Activated CD4-positive, alpha-beta T cell treated with anti-CD3 and anti-CD28 coated beads, Interleukin-2, amount 10 ng/mL, durations not matched to agents 7 days and 5 days (primary cell): ENCODE measurements at places on chromosomes 16 and 17. TPM values are rescaled to one million over a fixed set of nuclear protein-coding genes. Genes with fewer than 3 reads are reported as not detected.

Gene ALDOC
- total RNA-seq: 61.4 TPM

DNA sequence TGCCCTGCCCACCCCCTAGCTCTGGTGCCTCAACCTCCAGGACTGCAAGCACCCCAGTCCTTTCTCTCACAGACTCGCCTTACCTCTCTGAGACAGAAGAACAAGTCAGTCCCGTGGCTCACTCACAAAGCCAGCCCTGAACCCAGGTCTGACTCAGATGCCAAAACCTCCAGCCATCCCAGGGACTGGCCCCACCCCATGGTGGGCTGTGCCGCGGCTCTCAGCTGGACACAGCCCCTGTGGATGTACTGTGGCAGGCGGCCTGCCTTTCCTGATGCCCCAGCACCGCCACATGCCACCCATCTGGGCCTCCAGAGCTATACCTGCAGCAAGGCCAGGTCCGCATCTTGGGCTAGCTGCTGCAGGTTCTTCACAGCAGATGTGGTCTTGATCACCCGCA, 19.8 kb downstream of the MPG start:
- no peaks in the 10 kb centered on the region for H3K27me3 ChIP-seq
- H3K4me1 ChIP-seq: peaks cover 8% of the 10 kb centered on the region
- H3K36me3 ChIP-seq: no peaks in the 10 kb centered on the region
- no peak overlapping the region for H3K4me3 ChIP-seq

- no peak for DNase-seq
- no peak overlapping the region for H3K27ac ChIP-seq
- H3K4me3 ChIP-seq: no peak overlapping the region
- no peaks in the 10 kb centered on the region for H3K36me3 ChIP-seq
- no peaks in the 10 kb centered on the region for H3K27me3 ChIP-seq
Observed at GRCh38 chr16:66489818-66490217, 60.1 kb downstream of the TK2 start.

GRCh38 chr16:17439580-17439979, 31.2 kb downstream of the XYLT1 start:
- H3K4me3 ChIP-seq: peak overlapping the region; percentile 31
- peaks cover 85% of the 10 kb centered on the region for H3K36me3 ChIP-seq
- peak overlapping the region; percentile 83 for H3K27ac ChIP-seq

Gene SEPTIN1
- total RNA-seq: 413 TPM

Gene ZNF207
- total RNA-seq: 249 TPM

DNA sequence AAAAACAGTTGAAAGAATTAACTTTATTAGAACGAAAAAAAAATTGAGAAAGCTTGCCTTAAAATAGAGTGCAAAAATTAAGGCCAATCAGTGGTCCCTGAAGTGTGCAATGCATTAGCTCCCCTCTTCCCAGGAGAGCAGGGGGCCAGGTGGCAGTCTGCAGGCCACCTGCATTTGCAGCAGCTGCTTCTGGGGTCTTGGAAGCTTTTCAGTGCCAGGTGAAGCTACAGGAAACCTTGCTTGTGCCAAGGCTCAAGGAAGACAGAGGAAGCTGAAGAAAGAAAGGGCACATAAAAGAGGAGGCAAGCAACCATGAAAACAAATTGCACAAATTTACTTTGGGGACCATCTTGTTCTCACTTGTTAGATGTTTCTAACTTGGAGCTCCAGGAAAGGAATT, 50.5 kb upstream of the MTMR4 start:
- no peak for DNase-seq
- no peaks in the 10 kb centered on the region for H3K36me3 ChIP-seq
- peaks cover 17% of the 10 kb centered on the region for H3K27me3 ChIP-seq

DNA sequence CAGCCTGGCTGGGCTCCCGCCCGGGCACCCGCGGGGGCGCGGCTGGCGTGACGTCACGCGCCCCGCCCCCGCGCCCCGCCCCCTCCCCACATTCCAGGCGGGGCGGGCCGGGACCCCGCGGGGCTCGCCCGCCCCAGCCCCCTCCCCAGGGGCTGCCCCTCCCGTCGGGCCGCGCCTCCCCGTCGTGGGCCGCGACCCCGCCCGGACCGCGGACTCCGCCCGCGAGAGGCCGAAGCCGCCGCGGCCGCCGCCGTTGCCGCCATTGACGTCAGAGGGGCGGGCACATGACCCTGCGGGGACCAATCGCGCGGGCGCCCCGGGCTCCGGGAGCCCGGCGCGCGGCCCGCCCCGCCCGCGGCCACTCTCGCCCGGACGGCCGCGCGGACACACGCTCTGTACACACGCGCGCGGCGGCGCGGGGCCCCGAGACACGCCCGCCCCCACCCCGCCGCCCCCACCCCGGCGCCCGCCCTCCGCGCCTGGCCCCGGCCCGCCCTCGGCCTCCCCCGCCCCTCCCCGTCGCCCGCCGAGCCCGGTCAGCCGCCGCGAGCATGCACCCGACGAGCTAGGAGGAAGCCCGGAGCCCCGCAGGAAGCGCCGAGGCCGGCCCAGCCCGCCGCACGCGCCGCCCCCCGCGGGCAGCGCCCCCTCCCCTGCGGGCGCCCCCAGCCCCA, at the start of gene CMIP:
Gene CMIP, plus strand, starts transcription at position 361 of the 674 bp plus-strand sequence.
- peaks cover 37% of the 10 kb centered on the region for H3K27me3 ChIP-seq
- H3K4me3 ChIP-seq: peak within 1 kb of the TSS; percentile 85
- DNase-seq: peak; percentile 79
- H3K4me1 ChIP-seq: peaks cover 45% of the 10 kb centered on the region
- peaks cover 15% of the 10 kb centered on the region for H3K36me3 ChIP-seq

GRCh38 chr17:68954146-68954896, 871 bp downstream of the ABCA8 start:
- H3K4me1 ChIP-seq: no peaks in the 10 kb centered on the region
- H3K36me3 ChIP-seq: no peaks in the 10 kb centered on the region
- H3K4me3 ChIP-seq: no peak overlapping the region
- H3K27me3 ChIP-seq: peaks cover 5% of the 10 kb centered on the region

Gene NAA60
- 59.1 TPM for total RNA-seq

DNA sequence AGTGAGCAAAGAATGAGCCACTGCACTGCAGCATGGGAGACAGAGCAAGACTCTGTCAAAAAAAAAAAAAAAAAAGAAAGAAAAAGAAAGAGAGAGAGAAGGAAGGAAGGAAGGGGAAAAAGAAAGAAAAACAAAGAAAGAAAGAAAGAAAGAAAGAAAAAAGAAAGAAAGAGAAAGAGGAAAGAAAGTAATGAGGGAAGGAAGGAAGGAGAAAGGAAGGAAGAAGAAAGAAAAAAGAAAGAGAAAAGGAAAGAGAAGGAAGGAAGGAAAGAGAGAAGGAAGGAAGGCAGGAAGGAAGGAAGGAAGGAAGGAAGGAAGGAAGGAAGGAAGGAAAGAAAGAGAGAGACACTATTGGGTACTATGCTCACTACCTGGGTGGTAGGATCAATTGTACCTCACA, 122.2 kb upstream of the ERCC4 start:
- H3K27ac ChIP-seq: no peak overlapping the region
- H3K36me3 ChIP-seq: no peaks in the 10 kb centered on the region
- no peak overlapping the region for H3K4me3 ChIP-seq
- no peaks in the 10 kb centered on the region for H3K4me1 ChIP-seq
- DNase-seq: no peak
- no peaks in the 10 kb centered on the region for H3K27me3 ChIP-seq

Gene KRTAP3-1
- total RNA-seq: not detected

Gene CES5A
- not detected for total RNA-seq

DNA sequence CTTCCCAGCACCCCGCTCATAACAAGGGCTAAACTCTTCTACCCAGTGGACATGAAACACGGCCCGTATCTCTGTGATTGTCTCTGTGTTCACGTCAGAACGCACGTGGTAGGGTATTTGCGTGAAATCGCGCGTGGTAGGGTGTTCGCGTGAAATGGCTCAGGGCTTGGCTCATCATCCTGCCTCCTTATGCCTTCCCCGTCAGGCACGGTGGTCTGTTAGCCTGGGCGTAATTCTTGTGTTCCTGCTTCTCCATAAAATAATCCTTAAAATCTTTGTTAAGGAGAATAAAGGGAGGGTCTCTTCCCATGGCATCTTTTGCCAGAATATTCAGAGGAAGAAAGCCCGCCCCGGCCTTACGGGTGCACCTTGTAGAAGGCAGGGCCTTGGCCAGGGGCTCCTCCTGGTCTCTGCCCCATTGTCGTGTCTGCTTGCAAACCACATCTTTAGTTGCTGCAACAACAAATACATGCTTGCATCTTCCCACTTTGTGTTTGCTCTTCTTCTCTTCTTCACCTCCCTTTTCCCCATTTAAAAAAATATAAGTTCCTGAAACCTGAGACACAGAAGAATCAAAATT, 116.7 kb upstream of the CHMP6 start:
- no peak for DNase-seq
- peaks cover 82% of the 10 kb centered on the region for H3K4me1 ChIP-seq
- H3K36me3 ChIP-seq: peaks cover 56% of the 10 kb centered on the region
- H3K4me3 ChIP-seq: no peak overlapping the region
- H3K27me3 ChIP-seq: no peaks in the 10 kb centered on the region

DNA sequence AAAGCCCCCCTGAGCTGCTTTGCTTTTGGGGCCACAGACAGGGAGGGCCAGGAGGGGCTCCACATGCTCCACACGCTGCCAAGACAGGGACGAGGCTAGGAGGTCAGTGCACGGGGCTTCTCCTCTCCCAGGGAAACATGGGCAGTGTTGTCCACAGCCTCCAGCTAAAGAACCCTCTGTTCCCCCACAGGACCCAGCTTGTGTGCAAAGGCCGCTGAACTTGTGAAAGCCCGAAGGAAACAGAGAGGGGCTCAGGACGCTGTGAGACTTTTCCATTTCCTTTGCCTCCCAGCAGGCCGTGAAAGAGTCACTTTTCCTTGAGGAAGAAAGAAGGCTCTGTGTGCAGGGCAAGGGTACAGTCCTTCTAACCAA, 9.7 kb downstream of the CDRT4 start:
- DNase-seq: no peak
- peaks cover 2% of the 10 kb centered on the region for H3K36me3 ChIP-seq
- no peak overlapping the region for H3K4me3 ChIP-seq
- no peaks in the 10 kb centered on the region for H3K4me1 ChIP-seq
- H3K27me3 ChIP-seq: no peaks in the 10 kb centered on the region

DNA sequence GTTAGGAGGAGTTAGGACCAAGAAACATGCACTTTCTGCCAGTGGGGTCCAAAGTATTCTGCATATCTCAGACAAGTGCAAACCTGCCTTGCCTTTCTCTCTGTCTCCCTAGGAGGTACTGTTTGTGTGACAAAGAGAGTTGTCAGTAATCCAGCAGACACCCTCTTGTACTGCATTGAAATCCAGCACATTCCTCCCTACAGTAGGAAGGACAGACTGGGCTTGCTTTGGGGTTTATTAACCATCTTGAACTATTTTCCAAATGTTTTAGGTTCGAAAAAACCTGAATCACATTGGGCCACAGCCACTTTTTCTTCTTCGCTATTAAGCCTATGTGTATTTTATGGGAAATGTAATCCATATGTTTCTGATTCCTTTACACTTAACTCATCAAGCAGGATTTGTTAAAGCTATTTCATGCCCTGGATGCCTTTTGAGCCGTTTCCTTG, 204.2 kb upstream of the KCNJ16 start:
- H3K4me1 ChIP-seq: no peaks in the 10 kb centered on the region
- H3K36me3 ChIP-seq: no peaks in the 10 kb centered on the region
- H3K27ac ChIP-seq: no peak overlapping the region
- no peak overlapping the region for H3K4me3 ChIP-seq

DNA sequence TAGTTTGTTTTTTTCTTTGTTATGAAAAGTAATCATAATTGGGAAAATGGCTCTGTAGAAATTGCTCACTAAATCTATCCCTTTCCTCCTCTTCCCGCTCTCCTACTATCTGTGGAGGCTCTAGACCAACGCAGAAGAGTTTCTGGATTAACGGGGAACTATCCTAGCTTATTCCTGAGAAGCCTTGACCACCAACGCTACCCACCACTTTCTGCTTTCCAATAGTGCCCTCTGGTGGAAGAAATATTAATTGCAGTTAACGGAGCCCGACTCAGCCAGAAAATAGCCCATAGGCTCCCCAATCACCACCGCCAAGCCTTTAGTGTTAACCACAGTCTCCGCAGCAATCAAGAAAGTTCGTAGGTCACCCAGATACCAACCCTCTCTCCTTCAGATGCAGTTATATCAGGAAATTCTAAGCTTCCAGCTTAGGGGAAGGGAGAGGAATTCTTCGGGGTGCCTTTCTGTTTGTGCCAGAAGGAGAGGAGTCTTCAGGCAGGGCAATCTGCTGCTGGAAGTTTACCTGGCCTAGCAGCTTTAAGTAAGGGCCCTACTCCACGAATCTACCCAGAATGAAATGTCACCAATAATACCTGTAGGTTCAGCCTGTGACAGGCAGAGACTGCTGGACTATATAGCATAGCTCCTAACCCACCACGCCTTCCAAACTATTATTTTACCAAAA, 23.0 kb upstream of the NSRP1 start:
- no peak overlapping the region for H3K4me3 ChIP-seq
- no peak overlapping the region for H3K27ac ChIP-seq
- DNase-seq: peak; percentile 57

DNA sequence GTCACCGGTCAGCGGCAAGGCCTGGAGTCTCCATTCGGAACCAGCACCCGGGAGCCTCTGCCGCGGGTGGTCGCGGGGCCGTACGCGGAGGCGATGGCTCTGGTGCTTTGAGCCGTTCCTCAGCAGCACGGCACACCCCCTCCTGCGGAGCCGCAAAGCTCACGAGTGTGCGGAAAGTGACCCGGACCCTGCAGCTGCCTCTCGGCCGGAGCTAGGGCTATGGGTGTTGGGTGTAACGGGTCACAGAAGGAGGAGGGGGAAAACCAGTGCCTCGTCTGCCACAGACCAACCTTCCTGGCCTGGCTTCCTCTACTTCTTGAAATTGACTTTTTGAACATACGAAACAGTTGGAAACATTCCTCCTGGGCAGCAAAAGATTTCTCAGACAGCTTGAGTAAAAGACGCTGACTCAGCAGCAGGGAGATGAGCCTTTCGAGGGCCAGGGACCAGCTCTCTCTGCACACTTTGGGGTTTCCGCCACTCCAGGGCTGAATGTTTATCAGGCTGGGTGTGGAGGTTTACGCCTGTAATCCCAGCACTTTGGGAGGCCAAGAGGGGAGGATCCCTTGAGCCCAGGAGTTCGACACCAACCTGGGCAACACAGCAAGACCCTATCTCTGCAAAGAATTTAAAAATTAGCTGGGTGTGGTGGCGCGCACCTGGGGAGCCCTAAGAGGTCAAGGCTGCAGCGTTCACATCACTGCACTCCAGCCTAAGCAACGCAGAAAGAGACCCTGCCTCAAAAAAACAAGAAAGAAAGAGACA, 26.4 kb upstream of the PITPNA start:
- DNase-seq: no peak
- no peaks in the 10 kb centered on the region for H3K36me3 ChIP-seq
- no peak overlapping the region for H3K4me3 ChIP-seq
- H3K27ac ChIP-seq: no peak overlapping the region

DNA sequence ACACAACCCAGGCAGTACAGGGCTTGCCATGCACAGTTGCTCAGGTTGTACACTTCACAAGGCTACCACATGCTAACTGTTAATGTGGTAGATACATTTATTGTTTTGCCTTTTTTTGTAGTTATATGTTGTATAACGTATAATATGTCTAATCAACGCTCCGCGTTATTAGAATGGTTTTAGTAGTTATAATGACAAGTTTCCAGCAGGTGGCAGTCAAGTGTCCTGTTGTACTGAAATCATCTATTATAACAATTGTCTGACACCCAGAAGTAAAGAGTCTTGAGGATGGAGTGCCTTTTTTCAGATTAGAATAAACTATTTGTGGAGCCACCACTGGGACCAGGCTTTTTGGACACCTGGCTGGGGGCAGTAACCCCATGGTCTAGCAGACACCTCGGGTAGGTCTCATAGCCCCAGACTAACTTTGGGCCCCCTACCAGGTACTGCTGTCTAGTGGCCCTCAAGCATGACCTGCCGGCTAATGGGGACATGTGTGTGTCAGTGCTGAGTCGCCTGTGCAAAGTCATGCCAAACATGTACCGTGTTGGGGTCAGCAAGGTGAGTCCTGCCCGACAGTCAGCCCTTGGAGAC, 32.8 kb downstream of the MYO15A start:
- DNase-seq: peak; percentile 61
- H3K27me3 ChIP-seq: no peaks in the 10 kb centered on the region
- no peak overlapping the region for H3K4me3 ChIP-seq
- H3K27ac ChIP-seq: no peak overlapping the region
